ENCODE measurements at places on chromosomes 1 and 21.

GRCh38 chr1:17759114-17759513 lies 4.0 kb downstream of the ACTL8 start:
- DNase-seq: no peak

GRCh38 chr1:55821234-55821633 lies 606.1 kb upstream of the USP24 start:
- DNase-seq: no peak

DNA sequence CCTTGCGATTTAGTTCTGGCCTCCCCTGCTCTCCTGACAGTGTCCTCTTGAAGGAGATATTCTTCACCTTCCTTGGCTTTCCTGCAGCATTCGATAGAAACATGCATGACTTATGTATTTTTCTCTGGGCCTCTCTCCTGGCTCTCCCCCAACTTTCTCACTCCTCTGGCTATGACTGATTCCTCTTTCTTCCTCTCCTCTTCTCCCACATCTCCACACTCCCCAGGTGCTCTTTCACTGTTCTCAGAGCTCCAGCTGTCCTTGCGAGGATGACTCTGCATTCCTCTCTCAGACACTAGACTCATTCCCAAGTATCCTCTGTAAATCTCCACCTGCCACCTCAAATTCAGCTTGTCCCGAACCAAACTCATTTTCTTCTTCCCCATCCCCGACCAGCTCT lies 18.0 kb downstream of the LRRC42 start:
- DNase-seq: peak; percentile 37

DNA sequence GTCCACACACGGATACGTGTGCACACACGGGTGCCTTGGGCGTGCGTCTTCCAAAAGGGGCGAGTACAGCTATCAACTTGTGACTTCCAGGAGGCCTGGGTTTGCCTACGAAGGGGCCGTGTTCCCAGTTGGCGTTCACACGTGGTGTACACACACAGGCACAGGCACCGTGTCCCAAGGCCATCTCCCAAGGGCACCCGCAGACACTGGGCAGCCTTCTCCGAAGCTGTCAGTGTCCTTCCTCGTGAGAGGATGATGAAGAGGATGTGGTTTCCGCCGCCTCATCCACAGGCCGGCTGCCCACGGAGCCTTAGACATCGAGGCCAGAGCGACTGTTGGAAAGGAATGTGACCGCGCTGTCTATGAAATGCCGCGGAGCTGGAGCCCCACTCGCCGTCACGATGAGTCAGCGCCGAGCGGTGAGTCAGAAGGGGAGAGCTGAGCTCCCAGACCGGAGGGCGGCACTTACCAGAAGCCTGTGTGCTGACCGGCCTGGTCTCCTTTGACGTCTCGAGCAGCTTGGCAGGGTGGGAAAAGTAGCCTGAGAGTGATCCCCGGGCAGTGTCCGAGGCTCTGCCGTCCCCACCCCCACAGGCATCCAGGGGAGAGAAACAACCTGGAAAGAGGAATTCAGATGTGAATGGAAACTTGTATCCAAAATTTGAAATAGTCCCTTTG lies 141.4 kb upstream of the ARHGEF16 start:
- peak; percentile 100 for DNase-seq

DNA sequence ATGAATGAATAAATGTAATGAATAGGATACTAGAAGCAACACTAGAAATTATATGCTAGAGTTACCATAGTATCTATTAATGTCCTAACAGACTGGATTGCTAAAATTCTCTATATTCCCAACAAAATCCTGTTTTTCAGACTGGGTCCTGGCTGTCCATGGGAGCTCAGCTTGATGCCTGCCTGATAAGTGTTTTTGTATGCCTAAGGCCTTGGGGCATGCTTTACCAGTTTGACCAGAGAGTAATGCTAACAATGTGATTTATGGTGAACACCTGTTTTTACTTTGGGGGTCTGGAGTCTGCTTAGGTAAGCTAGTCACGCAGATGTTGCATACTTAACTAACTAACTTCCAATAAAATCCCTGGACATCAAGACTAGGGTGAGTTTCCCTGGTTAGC lies 318.8 kb upstream of the DEPDC1 start:
- DNase-seq: no peak

DNA sequence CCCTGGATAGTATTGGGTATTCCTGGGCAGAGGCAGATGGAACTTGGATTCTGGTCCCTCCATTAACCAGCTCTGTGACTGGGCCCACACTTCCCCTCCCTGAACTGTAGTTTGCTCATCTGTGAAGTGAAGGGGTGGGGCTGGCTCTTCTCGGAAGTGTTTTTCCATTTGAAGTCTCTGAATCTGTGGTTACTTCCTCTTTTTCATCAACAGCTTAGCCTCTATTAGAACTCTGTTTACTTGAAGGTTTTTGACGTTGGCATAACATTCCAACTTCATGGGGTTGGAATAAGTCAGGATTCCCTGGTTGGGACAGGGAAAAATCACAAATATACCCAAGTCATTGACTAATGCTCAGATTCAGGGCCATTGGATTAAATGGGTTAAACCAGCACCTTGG lies 3.6 kb downstream of the KIAA0040 start:
- no peak for DNase-seq

GRCh38 chr1:234148350-234148749 lies 224.9 kb upstream of the COA6 start:
- no peak for DNase-seq

- peak; percentile 89 for DNase-seq
These were observed 121.2 kb upstream of the SLC44A3 start for GRCh38 chr1:94698759-94699502.

- no peak for DNase-seq
These were observed 25.1 kb downstream of the AIM2 start for GRCh38 chr1:159051436-159051835.

- no peak for DNase-seq
These were observed 33.5 kb downstream of the ASH1L start for GRCh38 chr1:155529109-155529508.

- no peak for DNase-seq
These were observed 34.3 kb downstream of the PCNX2 start for GRCh38 chr1:233261206-233261605.

- no peak for DNase-seq
These were observed 166.7 kb downstream of the USP25 start for GRCh38 chr21:15896501-15896900.

DNA sequence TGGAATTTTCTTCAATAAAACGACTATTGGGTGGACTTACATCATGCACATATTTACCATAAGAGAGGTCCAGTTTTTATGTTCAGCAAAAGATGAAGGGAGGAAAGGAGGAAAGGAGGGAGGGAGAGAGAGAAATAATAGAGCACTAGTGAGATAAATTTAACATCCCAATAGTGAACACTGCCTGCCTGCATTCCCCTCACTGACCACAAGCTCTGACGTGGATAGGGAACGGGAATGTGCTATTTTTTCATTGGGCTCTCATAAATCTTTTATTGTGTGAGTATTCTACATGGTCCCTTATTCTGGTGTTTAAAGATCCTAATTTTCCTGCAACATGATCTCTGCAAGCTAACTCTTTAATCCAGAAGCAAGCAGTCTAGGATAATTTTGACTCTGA lies 82.1 kb downstream of the TTC3 start:
- DNase-seq: no peak

- DNase-seq: peak; percentile 8
These were observed 547.3 kb upstream of the PLXNA2 start for GRCh38 chr1:208791456-208791855.

- DNase-seq: no peak
These were observed 80.9 kb upstream of the KRTAP19-8 start for GRCh38 chr21:31119199-31119598.

DNA sequence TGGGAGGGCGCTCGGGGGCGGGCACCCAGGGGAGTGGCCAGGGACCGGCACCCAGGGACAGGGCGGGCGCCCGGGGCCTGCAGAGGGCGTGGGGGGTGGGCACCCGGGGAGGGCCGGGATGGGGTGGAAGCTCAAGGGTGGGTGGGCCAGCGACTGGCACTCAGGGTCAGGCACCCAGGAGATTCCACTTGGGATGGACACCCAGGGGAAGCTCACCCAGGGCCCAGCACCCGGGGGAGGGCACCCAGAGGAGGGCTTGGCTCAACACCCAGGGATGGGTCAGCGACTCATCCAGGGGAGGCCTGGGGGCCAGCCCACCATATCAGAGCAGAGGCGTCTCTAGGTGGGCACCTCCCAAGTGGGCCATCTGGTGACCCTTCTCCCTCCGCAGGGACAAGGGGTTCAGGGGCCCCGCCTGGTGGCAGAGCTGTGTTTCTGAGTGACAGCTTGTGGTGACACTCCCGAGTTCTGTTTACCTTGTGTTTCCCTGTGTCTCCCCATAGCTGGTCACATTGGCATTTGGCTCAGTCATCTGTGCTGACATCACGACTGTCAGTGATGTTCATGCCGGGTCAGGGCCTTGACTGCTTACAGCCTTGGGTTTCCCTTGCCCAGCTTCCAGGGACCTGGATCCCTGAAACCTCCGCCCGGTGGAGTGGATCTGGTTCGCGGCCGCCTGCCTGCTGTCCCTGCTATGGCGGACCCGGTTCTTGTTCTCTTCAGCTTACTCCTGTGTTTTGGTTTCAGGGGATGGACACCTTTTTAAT lies 749 bp downstream of the IBA57 start:
- DNase-seq: peak; percentile 12

DNA sequence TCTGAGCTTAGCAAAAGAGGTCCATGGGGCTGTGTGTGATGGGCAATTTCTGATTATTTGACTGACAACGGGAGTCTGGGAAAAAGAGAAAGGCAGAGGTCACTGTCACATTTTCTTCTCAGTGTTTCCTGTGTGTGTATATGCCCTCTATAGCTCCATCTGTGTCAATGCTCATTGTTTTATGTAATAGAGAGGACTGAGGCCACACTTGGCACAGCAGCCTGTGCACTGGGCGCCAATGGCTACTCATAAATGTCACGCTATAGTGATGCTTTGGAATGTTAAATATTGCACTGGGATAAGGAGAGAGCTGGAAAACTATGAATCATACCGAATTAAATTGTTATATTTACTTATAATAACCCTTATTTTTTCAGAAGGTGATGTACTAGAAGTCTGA lies 365.4 kb downstream of the NEGR1 start:
- DNase-seq: no peak

GRCh38 chr1:156167536-156167935 lies 14.2 kb downstream of the SEMA4A start:
- no peak for DNase-seq

GRCh38 chr1:30313584-30313983 lies 409.8 kb downstream of the MATN1 start:
- DNase-seq: no peak

- DNase-seq: no peak
These were observed 4.9 kb downstream of the COL6A1 start for GRCh38 chr21:45986316-45987051.

GRCh38 chr1:10979483-10979920 lies 33.0 kb upstream of the TARDBP start:
- no peak for DNase-seq

DNA sequence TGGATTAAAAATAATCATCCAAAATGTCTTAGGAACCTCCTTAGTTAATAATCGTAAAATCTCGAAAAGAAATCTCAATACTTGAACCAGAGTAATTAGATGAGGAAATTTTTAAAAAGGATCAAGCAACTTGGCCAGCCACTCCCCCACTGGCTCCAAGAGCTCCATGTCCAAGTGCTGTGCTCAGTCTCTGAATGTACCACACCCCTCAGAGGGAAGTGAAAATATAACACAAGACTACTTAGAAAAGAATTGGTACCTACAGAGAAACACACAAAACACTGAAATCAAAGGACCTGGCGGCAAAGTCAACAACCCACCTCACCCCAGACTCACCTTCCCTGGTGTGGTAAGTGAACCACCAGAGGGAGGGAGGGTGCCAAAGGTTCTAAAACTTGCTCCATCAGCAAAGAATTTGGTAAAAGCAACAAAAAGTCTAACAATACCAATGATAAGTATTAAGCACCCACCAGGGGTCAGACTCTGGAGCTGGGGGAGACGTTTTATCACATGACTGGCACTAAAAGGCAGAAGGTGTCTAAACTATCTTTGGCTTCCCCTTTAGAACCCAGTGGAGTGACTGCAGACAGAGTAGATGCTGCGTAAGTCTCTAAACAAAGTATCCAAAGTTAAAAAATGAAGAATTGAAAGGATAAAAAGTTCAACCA lies 14.0 kb downstream of the LBR start:
- no peak for DNase-seq

GRCh38 chr1:186183219-186183618 lies 191.8 kb downstream of the TPR start:
- peak; percentile 71 for DNase-seq

DNA sequence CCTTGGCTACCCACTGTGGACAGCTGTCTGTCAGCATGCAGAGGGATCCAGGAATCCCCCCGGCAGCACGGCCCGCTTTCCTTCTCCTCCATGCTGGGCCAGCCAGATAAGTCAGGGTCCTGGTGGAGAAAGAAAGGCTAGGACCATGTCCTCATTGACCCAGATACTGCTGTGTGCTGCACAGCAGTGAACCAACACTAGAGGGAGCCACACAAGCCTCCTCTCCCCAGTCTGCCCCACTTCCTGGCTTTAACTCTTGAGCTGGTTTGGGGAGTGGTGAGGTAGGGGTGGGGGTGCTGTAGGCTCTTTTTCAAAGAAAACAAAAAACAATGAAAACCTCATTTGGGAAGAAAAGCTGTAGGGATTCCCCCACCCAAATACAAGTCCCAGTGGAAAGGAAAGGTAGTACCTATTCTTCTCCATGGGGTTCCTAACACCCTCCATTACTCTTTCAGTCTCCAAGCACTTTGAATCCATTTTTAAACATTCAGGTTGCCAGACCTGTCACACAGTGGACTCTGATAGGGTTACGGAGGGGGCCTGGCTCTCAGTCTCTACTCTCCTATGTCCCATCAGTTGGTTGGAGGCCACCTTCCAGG lies 84.9 kb upstream of the CD1D start:
- no peak for DNase-seq

DNA sequence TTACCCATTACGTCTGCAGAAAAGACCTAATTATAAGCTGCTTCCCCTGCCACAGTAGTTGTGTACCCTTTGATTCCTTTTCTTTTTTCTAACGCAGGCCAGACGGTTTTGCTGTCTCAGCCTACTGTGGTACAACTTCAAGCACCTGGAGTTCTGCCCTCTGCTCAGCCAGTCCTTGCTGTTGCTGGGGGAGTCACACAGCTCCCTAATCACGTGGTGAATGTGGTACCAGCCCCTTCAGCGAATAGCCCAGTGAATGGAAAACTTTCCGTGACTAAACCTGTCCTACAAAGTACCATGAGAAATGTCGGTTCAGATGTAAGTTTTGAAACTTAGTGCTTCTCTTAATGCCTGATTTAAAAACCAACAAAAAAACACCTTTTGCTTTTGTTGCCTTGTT lies 35.8 kb downstream of the ATF6 start:
- no peak for DNase-seq

GRCh38 chr1:227440182-227440581 lies 121.9 kb upstream of the CDC42BPA start:
- no peak for DNase-seq

GRCh38 chr1:96060621-96061020 lies 661.0 kb upstream of the PTBP2 start:
- DNase-seq: no peak
